Stimulated activated CD4-positive, alpha-beta T cell treated with anti-CD3 and anti-CD28 coated beads, Interleukin-1b, Interleukin-23, amount 100 ng/mL, for 1 hour (primary cell): ENCODE measurements at places on chromosomes 12 and 14.

- DNase-seq = no peak
Observed at GRCh38 chr12:113271853-113272561, 50.7 kb downstream of the TPCN1 start.

- no peak for DNase-seq
Observed at GRCh38 chr14:32578181-32578580, 249.1 kb downstream of the AKAP6 start.

GRCh38 chr14:104883681-104884361 lies 18.8 kb downstream of the CEP170B start:
- no peak for DNase-seq

DNA sequence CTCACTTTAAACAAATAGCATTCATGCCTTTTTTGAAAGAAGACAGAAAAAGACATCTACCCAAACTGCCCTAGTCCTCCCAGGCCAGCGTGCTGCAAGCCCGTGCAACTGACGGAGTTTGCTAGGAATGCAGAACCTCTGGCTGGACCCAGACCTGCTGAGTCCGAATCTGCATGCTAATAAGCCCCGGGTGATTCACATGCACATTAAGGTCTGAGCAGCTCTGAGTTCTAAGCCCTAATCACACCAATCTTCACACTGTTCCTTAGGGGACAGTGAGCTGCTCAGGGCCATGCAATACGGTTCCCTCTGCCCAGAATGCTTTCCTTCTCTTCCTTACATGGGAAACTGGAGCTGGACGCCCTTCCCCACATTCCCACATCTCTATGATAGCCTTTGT lies 25.2 kb downstream of the HAL start:
- DNase-seq = no peak

GRCh38 chr12:88227263-88227662 lies 85.2 kb downstream of the TMTC3 start:
- DNase-seq = no peak

- no peak for DNase-seq
Observed at GRCh38 chr14:72563676-72564075, 330.2 kb downstream of the DPF3 start.

GRCh38 chr14:75147423-75148071 lies 20.7 kb upstream of the NEK9 start:
- DNase-seq = no peak

DNA sequence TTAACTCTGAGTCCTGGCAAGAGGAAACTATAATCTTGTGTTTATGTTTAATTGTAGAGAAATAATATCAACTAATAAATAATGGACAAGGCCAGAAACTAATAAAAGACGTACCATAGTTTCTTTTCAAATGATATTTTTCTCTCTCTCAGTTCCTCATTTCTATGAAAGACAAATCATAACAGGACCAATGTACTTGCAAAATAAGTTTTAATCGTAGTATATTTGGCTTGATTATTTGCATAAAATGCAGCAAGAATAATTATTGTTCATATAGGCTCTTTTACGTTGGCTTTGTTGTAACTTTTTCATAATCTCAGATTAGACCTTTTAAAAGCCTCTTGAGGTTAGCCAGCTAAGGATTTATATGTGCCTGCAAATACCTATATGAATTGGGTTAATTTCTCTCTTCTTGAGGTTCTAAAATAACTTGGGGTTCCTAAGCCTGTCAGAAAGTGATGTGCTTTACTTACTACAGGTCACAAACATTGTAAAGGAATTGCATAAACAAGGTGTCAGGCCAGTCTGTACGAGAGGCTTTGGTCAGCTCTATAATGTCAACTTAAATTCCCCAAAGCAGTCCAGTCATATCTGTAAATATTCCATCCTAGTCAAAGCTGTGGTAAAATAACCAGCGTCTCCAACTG lies 152.8 kb upstream of the PTPRQ start:
- DNase-seq = no peak

- no peak for DNase-seq
Observed at GRCh38 chr12:108215458-108215857, 86.4 kb downstream of the WSCD2 start.

DNA sequence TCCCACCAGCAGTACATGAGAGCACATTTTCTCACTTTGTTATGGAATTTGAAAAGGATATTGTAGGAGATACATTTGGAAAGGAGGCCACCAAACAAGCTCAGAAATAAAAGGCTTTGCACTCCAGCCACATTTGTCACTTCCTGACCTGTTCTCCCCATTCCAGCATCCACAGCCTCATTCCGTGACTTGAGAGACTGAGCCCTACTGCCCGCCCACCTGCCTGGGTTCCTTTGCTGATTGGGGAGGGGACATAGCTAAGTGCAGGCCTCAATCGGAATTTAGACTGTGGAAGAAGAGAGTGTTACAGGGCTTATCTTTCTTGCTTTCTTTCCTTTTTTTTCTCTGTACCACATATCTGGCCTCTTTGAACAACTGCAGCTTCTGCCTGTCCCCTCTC lies 735.4 kb upstream of the TMEM132C start:
- DNase-seq = no peak

- DNase-seq = no peak
Observed at GRCh38 chr12:31324845-31325523, 966 bp downstream of the SINHCAF start.
